ENCODE measurements at places on chromosomes 6 and 20.

- no peak for DNase-seq
These were observed 201.8 kb downstream of the GRIK2 start for GRCh38 chr6:101595276-101595675.

DNA sequence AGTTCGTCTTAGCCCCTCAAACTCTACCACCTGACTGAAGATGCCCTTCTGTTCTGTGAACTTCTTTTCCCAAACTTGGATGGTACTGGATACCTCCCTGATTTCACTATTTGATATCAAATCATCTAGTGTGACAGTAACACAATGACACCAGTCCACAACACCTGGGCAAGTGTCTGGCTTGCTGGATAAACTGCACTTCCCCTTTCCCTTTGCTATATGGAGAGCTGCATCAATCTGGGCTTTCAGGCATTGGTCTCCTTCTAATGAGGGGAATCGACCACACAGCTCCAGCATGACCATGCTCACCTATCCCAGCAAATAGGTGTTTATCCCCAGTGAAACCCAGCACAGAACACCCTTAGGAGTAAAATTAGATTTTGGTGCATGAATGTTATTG, 3.1 kb downstream of the F13A1 start:
- DNase-seq, result no peak

GRCh38 chr6:35725721-35726438, 11.0 kb upstream of the ARMC12 start:
- no peak for DNase-seq

DNA sequence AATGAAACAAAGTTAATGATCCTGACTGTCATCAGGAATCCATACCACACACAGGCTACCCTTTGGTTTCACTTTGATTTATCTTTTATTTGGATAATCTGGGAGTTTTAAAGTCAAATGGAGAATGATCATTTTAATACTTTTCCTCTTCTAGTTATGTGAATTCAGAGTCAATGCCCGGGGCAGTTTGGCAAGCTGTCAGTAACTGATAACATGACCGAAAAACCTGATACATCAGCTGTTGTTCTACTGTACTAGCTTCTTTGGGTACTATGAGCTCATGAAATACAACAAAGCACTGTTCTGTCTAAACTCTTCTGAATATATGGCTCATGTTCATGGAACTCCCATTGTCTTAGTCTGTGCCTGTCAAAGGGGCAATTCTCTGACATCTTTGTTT, 30.2 kb downstream of the KLHL31 start:
- no peak for DNase-seq

DNA sequence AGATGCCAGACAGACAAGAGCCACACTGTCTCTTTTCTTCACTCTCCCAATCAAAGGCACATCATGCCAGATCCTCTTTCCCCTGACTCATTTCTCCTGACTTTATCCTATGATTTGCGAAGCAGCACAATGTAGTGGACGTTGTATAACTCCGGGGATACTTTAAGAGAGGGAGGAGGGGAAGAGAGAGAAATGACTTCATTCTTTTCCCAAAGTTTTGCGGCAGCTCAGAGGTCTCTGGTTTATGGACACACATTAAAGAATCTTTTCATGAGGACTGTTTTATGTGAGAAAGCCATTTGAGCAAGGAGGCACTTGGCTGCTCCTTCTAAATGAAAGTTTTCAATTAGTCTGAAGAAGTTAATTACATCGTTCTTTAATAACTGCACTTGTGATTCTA, 75.1 kb upstream of the MC3R start:
- no peak for DNase-seq

GRCh38 chr20:43727980-43728590, 1.3 kb upstream of the GTSF1L start:
- no peak for DNase-seq

- DNase-seq, result no peak
These were observed 33.9 kb upstream of the KIF13A start for GRCh38 chr6:18021166-18021850.

- no peak for DNase-seq
These were observed 24.2 kb downstream of the ASXL1 start for GRCh38 chr20:32382102-32382950.

DNA sequence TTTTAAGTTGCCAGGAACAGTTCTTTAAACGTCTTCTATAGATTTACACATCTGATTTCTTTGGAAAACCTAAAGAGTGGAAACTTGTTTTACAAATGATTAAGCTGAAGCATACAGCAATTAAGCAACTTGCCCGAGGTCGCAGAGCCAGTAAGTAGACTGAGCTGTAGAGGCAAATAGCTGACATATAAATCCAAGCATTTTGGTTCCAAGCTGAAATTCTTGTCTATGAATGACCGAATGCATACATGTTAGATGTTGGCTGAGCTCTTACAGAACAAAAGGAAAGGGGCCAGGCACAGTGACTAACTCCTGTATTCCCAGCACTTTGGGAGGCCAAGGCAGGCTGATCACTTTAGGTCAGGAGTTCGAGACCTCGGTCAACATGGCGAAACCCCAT, 101.8 kb upstream of the SGK1 start:
- no peak for DNase-seq

GRCh38 chr6:152700427-152700826, 2.7 kb downstream of the MYCT1 start:
- no peak for DNase-seq

- DNase-seq, result no peak
These were observed 652 bp downstream of the BMP6 start for GRCh38 chr6:7726416-7727085.

DNA sequence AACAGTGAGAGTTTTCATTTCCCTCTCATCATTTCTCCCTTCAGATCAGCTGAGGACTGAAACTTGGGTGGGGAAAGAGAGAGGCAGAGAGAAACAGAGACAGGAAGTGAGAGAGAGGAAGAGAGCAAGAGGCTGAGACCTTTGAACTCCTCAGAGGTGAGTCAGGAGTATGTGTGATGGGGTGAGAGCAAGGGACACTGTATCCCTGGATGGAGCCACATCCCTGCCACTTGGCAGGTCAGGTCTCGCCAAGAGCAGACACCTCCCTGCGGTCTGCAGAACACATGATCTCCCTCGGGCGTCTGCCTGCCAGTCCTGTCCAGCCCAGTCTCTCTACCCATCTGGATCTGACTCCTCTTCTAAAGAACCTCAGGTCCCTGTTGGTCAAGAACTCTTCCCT, 62.7 kb upstream of the SYNDIG1 start:
- DNase-seq, result no peak

DNA sequence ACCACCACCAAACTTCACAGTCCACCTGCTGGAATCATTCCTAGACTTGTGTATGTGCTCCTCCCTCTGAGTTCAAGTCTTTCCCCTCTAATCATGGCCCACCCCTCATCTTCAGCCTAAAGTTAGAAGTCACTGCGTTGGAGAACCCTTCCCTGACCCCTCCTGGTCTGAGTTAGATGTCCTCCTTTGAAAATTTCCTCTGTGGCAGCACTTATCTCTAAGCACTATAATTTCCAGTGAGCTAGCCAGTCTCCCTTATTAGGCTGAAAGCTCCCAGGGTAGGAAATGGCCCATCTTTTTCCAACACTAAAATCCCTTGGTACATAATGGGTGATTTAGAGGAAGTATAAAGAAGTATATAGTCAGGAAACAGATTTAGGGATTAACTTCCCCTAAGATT, 63.2 kb downstream of the SESN1 start:
- no peak for DNase-seq

- DNase-seq, result no peak
These were observed 6.3 kb downstream of the PRR18 start for GRCh38 chr6:166301611-166302529.

DNA sequence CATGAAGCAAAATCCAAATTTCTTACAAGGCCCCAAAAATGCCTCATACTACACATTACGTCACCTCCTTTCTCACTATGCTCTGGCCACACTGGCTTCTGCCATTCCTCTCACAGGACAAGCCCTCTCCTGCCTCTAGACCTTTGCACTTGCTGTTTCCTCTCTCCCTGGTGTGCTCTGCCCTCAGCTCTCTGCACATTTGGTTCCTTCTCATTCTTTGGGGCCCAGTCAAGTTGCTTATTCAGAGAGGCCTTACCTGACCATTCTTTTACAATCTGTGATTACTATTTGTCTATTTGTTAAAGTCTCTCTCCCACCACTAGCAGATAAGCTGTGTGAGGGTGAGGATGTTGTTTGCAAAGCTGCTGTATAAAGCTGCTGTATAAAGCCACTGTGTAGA, 15.4 kb upstream of the GSTA4 start:
- DNase-seq, result no peak

DNA sequence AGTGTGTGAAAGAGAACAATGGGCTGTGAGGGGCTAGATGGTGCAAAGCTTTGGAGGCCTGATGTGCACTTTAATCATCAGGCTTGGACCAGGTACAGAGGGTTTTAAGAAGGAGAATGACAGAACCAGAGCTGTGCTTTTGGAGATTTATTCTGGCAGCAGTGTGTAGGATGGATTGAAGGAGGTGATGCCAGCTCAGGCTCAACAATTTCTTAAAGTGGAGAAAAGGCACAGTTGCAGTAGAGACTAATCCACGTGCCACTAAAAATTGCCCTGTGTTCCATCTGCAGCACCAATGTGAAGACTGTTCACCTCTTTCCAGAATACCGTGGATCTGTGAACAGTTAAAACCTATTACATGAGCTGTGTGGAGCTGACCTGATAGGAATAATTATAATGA, 134.7 kb downstream of the FUT9 start:
- no peak for DNase-seq

- no peak for DNase-seq
These were observed 50.7 kb downstream of the CLIC5 start for GRCh38 chr6:45965007-45965406.

GRCh38 chr6:157813191-157813590, 9.9 kb upstream of the SNX9 start:
- DNase-seq, result no peak
